Stimulated activated CD4-positive, alpha-beta T cell treated with anti-CD3 and anti-CD28 coated beads, TNF-alpha, amount 100 ng/mL, for 4 hours (primary cell): ENCODE measurements at places on chromosomes 12 and 14.

DNA sequence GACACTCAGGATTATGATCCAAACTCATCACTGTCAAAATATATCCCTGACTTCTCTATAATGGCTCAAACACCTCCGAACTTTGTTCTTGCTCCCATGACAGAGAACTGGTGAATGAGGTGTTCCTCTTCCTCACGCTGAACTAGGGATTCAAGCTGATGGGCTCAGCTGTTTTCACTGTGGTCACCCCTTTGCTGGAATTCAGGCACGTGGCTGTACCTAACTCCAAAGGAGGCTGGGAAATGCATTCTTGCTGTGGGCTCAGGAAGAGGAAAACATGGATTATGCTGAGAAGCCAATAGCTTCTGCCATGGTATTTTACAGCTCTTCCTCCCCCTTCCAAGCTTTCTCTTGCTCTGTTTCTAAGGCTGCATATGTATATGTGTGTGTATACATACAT lies 43.9 kb downstream of the STXBP6 start:
- DNase-seq, result no peak

- no peak for DNase-seq
These were observed 5.1 kb upstream of the TMED10 start for GRCh38 chr14:75181293-75182062.

DNA sequence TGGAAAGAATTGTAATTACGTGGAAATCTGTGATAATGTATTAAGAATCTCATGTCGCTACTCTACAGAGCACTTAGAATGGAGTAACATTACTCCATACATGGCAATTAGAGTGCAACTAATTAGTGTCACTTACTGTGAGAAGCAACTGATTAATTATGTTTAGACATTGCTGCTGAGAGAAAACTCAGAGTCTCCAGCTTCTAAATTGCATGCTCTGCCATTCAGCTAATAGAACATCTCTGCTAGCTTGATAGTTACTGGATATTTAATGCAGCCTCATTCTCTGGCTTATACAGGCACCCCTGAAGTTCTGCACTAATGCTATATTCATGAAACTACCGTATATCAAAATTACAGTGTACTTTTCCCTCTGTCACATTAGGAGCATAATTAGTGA lies 338.4 kb downstream of the ADAMTS20 start:
- DNase-seq, result no peak

GRCh38 chr14:23348297-23348655 lies 4.4 kb downstream of the SLC22A17 start:
- DNase-seq, result no peak

DNA sequence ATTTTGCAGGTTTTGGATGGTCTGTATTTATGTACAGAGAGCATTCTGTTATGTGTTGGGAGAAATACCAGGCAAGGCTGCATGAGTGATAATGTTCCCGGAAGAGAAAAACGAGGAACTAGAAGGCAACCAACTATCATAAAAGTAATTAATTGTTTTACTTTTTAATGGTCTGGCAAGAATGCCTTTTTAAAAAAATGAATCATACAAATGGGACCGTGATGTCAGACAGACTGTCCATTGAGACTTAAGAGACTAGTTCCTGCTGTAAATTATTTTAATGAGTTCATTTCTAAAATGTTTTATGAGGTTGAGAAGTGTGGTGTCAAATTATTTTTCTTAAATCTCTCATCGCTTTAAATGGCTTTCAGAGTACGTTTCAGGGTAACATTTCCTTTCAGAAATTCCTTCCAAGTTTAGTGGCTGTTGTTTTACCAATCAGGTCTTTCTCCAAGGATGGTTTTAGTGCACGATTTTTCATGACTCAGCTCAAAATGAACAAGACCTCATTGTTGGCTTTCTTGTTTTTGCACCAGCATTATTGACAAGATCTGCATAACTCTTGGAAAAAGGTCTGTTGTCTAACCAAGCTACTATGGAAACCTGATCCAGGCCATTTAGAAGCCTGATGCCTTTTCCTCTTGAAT lies 86.1 kb upstream of the ARHGAP5 start:
- DNase-seq, result no peak

- DNase-seq, result no peak
These were observed 146.9 kb downstream of the ESR2 start for GRCh38 chr14:64147126-64147790.

- no peak for DNase-seq
These were observed 36.5 kb upstream of the IFNG-AS1 start for GRCh38 chr12:67952787-67953186.

DNA sequence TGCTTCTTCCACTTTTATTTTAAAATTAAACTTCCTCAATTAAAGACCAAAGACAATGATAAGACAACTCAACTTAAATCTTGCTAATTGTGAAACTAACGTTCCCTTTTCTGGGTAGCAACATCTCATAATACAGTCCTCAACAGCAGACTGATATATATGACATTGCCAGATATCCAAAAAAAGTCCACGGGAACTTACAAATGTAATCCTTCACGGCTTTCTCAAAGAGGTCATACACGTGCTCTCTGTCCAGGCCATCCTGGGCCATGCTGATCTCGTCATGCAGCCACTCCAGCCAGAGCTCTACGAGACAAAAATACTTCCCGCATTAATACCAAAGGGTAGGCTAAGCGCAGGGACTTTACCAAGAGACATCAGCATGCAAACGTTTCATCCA lies 13.3 kb downstream of the SART3 start:
- no peak for DNase-seq

- no peak for DNase-seq
These were observed 194.1 kb downstream of the BTG1 start for GRCh38 chr12:91951571-91951970.

GRCh38 chr12:11943919-11944700 lies 126.6 kb upstream of the BCL2L14 start:
- DNase-seq, result no peak

GRCh38 chr14:52033101-52033642 lies 35.7 kb downstream of the NID2 start:
- no peak for DNase-seq

DNA sequence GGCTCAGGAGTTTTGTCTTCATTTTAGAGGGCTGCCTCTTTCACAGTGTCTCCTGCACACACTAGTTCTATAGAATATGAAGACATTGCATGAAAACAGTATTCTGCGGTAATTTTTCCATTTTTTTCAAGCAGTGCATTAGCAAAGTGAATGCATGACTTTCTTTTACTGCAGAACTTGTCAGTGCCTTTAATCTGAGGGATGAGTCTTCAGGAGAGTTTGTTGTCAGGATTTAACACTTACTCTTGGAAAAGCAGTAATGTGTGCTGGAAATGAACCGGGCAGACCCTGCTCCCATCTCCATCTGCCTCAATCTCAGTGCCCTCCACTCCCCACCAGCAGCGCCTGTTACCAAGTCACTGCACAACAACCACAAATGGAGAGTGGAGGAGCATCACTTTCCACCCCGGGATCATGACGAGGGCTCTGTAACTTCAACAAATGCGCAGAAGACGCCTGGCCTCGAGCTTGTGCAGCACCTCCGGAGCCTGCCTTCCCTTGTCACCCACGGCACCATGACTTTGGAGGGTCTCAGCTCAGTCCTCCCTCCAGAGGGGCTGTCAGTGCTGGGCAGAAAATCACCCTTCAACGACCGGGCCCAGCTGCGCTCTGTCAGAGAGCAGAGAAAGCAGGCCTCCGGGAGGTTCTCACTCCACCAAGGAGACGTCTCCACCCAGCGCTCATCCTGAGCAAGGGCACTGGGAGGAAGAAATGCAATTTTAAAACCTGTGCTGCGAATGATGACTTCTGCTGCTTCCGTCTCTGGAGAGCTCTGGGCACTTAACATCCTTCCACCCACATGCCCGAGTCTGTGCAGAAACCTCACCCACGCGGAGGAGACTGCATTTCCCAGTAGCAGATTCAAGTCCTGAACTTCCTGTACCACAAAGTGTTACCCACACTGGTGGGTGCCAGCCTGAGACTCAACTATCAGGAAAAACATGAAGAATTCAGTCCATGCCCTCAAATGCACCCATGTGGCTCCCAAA lies 255.7 kb downstream of the ADGRD1 start:
- DNase-seq, result no peak

DNA sequence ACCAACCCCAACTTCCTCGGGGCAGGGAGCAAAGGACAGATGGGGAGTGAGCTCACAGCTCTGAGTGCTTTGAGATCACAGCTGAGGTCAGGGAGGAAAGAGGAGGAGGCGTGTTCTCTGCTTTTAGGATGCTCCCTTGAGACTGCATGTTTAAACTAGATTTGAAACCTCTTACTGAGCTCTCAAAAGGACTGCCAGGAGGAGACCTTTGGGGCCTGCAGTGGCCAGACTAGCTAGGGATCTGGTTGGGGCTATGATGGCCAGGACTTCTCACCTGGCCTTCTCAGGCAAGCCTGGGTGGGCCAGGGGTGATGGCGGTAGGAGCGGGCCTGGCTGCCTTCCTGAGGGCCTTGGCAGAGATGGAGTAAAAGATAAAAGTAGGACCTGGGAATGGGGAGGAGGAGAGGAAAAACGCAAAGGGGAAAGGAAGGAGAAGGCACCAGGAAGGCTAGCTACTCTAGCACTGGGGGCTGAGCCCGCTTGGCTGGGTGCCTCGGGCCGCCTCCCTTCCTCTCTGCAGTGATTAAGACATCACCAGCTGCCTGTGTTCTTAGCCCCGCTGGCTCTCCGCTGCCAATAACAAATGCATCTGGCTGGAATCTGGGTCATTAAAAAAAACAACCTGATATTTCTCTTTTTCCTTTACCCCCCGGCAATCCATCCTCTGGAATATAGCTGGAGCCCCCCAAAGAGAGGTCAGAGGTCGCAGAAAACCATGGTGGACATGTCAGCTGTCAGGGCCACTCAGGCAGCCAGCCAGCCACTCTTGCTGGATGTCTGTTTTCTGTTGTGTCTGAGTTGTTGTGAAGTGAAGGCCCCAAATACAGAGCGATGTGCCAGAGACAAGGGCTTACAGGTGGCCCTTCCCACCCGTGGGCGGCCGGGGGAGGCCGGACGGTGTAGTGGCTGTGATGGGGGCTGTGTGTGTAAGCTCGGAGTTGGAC lies 141.3 kb downstream of the TSPAN9 start:
- DNase-seq, result no peak

- DNase-seq, result no peak
These were observed 39.1 kb upstream of the STAB2 start for GRCh38 chr12:103547929-103548328.

- DNase-seq, result no peak
These were observed 296.3 kb downstream of the CCDC91 start for GRCh38 chr12:28486521-28486920.

- DNase-seq, result no peak
These were observed 58.2 kb downstream of the ESR2 start for GRCh38 chr14:64235652-64236640.

GRCh38 chr12:23039834-23040233 lies 414.9 kb downstream of the ETNK1 start:
- DNase-seq, result no peak

DNA sequence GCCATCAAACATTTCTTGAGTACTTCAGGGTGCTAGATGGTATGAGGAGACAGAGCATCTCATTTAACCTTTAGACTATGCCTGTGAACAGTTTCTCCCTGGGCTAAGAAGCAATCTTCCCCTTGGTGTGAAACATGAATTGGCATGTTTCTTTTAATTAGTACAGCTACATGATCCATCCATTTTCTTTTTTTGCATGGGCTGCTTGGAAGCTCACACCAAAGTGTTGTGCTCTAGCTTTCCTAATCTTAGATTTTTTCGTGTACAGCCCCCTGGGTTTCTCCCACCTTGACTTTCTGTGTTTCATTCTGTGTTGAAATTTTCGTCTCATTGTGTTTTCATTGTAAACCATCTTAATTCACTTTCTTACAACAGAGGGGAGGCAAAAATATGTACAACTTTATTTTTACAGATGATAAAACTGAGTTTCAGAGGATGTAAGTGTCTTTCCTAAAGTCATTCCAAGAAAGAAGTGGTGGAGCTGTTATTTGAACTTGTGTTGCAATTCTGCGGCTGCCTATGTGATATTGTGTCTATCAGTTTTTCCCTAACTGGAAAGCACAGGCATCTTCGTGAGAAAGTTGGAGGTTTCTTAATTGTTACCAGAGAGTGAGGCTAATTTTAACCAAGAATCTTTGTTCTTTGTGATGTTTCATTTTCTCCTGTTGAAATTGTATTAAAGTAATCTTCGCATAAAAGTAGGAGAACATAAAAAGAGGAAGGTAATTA lies 64.5 kb downstream of the DAAM1 start:
- DNase-seq, result no peak

- no peak for DNase-seq
These were observed 1.6 kb downstream of the ATP6V1D start for GRCh38 chr14:67357969-67358354.

GRCh38 chr14:67440513-67440912 lies 28.5 kb upstream of the PLEK2 start:
- DNase-seq, result no peak

DNA sequence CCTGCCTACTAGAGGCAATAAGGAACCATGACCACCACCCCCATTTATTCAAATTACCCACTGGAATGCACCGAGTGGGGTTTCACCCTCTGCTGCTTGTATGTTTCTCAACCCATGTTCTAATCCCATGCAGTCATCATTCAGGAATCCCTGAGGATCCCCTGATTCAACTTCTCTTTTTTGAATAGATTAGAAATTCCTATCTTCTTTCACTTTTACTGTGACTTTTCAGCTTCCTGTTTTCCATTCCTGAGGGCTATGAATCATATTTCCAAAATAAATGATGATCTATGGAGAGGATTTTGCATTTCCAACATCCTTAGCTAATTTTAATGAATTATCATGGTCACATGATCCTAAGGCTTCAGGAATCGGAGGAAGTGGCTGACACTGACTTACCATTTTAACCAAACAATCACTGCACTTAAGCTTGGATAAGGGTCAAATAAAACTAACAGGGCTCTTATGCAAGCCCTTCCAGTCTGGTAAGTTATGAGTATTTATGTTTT lies 19.4 kb upstream of the P2RX4 start:
- no peak for DNase-seq

GRCh38 chr12:78177298-78177697 lies 346.6 kb downstream of the NAV3 start:
- no peak for DNase-seq

DNA sequence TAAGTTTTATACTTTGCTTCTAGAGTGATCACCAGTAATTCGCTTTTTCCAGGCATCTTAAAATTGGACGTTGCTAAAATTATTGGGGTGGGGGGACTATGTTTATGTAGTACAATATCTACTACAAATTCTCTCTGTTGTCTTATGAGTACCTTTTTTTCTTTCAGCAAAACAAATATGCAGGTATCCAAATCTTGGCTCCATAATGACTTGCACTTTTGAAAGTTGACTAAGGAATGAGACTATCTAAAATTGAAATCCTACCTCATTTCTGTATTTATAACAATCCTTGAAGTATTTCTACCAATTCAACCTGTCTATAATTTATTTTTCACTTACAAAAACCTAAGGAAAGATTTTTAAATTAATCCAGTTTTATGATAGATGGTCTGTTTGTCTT lies 2.4 kb downstream of the DYNC1H1 start:
- DNase-seq, result no peak

DNA sequence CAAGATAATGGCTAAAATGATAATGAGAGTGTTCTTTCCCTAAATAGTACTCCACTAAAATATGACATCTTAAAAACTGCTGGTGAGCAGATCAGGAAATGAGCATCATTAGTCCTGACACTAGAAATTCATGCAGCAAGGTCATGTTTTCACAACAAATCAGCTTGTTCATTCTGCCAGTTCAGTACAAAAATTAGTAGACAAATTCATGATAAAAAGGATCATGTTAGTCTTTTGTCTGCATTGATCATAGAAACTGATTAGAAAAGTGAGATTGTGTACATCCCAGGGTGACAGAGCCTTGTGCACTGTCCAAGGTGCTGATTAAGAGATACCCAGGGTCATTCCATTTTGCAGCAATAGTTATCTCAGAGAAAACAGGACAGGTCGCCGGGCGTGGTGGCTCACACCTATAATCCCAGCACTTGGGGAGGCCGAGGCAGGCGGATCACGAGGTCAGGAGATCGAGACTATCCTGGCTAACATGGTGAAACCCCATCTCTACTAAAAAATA lies 163.6 kb downstream of the RIMBP2 start:
- no peak for DNase-seq
